ENCODE measurements at places on chromosomes 3 and 15.

DNA sequence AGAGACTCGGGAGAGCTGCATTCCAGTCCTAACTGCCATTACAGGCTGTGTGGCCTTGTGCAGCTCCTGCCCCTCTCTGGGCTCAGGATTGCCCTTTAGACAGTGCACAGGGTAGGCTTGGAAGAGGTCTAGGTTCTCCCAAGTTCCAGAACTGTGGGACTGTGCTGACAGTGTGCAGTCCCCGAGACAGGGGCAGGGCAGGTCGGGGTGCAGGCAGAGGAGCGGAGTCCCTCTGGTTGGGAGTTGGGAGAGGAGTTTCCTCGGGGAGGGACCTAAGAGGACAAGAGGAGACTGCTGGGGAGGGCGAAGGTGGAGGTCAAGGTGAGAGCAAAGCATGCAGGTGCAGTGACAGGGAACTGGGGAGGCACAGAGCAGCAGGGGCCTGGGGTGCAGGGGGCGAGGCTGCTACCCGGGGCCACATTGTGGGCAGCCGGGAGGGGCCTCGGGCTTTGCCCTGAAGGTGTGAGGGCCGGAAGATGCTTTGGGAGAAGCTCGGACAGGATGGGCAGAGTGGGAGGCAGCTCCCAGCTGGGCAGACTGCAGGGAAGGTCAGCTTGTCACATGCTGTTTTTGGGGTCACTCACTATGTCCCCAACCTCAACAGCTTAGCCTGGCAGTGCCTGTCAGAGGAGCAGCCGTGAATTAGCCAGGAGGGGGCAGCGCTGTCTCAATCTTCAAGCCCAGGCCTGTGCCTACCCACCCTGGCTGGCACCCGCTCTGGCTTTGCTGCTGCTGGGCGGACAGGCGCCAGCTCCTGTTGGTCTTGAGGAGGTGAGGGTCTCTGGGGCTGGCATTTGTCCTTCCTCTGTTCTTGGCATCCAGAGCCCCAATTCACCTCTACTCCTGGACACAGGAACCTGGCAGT lies 15.4 kb upstream of the CSPG4 start:
- peak; percentile 34 for DNase-seq

- DNase-seq: peak; percentile 85
Observed at GRCh38 chr3:11452885-11453847, 181.0 kb downstream of the ATG7 start.

GRCh38 chr15:78067328-78068228 lies 9.9 kb downstream of the TBC1D2B start:
- peak; percentile 60 for DNase-seq

DNA sequence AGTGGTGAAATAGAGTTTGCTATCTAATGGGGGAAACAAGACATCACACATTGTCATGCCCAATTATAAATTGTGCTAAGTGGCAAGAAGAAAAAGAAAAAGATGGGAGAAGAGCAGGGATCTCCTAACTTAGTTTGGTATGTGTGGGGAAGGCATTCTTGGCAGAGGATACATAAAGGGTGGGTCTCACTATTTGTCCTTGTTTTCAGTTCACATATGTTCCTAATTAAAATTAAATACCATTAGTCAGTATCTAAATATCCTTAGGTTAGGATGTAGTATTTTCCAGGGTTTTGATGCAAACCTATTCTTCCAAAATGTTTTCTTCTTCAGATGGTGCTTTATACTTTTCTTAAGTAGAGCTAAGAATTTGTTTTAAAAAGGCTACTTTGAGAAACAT lies 173.7 kb downstream of the B3GALNT1 start:
- no peak for DNase-seq

DNA sequence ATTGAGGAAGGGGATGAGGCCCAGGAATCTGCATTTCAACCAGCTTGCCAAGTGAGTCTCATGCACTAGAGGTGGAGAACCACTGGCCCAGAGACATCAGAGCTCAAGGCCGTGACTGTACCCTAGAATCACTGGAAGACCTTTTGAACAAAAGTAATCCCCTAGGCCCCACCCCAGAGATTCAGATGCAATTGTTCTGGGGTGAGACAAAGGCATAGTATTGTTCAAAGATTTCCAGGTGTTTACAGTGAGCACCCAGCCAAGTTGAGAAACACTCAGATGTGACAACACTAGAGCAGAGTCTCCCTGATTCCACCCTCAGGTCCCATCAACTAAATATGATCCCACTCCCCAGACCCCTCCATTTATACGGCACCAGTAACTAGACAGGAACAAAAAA lies 290.3 kb upstream of the TLE3 start:
- DNase-seq: no peak

- no peak for DNase-seq
Observed at GRCh38 chr3:178480274-178480673, 56.0 kb upstream of the KCNMB2 start.

- no peak for DNase-seq
Observed at GRCh38 chr3:61892891-61893290, 331.5 kb downstream of the PTPRG start.

DNA sequence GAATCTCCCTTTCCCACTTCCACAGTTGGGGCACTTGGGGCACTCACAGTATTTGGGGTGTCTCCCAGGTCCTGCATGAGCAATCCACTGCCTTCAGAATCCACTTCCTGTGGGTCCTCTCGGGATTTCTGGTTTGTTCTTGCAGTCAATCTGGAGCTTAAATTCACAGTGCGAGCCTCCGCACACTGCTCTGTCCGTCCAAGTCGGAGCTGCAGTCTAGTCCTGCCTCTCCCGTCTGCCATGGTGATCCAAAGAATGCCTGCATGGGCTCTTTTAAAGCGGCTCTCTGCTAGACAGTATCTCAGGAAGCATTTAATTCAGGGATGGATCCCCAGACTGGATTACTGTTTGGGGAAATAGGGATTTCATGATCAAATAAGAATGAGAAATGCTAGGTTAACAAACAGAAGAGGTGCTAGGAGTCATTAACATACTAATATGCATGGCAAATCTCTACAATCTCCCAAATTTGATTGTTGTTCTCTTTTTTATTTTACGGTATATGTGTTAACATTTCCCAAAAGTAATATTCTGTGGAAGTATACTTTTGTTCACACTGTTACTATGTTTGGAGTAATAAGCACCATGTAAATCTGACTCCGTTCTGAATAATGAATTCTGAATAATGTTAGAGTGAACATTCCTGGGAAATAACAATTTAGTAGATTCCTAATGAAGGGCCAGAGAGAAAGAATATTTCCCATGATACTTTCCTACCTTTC lies 142.5 kb downstream of the HCN4 start:
- no peak for DNase-seq

DNA sequence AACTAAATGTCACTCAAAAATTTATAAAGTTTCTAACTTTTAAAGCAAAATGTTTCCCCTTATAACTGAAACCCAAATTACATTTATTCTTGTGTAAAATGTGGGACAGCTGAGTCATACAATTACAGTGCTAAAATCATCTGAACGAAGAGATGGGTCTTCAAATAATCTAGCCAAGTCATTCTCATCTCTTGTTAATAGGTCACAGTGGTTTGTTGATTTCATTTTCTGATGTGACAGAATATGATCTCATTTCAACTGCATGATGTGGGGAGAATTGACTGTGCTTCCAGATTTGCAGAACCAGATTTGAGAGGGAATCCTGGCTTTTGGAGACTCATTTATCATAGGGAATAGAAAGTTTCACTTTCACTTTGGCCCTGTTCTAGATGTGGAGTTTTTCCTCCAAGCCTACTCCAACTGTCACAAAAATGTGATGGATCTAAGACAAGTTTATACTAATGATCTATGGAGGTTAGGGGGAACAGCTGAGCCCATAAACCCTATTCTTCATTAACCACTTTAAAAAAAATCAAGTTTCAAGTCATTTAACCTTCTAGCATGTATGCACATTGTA lies 685.0 kb downstream of the PDCD6IP start:
- DNase-seq: no peak

GRCh38 chr3:52290596-52291507 lies 3.2 kb downstream of the GLYCTK start:
- no peak for DNase-seq

DNA sequence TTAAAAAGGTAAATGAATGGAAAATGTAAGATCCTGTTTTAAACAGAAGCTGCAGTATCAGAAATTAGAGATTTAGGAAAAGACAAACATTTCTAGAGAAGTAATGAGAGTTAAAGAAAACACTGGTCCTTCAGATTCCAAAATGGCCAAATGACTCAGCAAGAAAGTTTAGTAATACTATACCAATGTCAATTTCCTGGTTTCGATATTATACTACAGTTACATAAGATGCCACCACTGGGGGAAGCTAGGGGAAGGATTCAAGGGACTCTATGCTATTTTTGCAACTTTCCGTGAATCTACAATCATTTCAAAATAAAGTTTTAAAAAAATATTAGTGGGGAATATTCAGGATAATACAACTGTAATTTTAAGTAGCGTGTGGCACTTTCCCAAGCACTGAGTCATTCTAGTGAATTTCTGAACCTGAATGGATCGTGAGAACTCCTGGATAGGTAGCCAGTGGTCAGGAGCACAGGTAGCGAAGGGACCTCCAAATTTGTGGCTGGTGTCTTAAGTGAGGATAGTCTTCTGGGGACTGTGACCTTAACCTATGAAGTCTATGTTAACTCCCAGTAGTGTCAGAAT lies 37.6 kb downstream of the TMCC1 start:
- peak; percentile 32 for DNase-seq

DNA sequence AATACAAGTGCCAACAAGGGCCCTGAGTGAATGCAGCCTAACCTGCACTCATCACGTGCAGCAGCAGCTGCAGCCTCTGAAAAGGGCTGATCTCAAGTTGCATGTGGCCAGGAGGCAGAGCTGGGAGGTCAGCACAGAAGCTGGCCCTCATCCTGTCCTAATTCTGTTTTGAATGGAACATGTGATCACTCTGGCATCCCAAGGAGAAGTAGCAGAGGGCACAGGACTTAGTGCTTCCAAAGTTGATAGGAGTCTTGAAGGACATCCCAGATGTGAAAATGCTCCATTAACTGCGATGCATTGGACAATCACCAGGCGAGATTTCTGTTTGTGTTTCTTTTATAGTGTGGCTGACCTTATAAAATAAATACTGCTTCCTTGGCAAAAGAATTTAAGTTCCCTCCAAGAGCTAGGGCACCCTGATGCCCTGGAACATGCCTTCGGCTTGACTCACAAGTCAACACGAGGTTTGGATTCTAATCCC lies 31.6 kb upstream of the STAG1 start:
- DNase-seq: peak; percentile 6

- DNase-seq: no peak
Observed at GRCh38 chr15:40845511-40846284, 1.9 kb downstream of the SPINT1 start.

DNA sequence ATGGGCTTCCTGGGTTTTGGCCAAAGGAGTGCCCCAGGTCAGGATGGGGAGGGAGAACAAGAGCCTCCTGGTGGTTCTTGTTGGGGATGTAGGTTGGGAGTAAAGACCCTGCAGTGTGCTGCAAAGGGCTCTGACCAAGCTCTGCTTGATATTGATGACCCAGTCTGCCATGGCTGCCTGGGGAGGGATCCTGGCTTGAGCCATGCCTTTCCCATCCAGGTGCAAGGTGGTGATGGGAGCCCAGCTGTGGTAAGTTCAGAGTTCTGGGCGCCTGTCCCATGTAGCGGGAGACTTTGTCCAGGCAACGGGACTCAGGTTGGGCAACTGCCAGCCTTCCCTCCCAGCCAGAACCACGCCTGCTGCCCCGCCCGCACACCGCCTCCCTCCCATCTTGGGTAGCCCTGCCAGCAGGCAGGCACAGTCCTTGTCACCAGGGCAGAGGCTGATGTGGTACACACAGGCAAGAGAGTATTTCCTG lies 2.6 kb downstream of the GNAI2 start:
- peak; percentile 33 for DNase-seq

DNA sequence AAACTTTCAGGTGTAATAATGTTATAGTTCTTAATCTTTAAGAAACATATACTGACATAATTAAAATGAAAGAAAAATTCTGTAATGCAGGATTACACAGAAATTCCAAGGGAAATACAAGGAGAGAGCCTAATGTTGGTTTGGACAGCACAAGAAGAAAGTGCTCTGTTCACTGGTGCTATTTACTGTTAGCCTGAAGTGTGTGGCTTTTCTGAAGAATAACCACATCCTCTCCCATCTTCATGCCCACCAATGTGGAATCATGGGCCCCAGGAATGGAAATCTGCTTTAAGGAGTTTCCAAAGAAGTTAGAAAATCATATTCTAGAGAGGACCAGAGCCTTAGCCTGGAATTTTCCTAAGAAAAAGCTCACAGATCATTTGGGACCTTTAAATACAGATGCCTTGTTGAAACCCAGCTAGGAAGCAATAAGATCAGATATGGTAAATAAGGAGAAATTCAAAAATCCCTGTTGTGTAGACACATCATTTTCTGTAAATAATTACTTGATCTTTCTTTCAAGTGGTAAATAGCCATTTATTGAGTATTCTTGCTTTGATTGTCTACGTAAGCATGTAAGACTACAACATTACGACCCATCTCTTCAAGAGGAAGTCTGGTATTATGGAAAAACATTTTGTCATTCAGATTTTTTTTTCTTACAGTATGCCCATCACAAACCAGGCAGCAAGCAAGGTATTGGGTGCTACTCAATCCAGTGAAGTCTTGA lies 10.3 kb upstream of the USP50 start:
- no peak for DNase-seq

- no peak for DNase-seq
Observed at GRCh38 chr15:34841262-34841725, 45.9 kb upstream of the ACTC1 start.

DNA sequence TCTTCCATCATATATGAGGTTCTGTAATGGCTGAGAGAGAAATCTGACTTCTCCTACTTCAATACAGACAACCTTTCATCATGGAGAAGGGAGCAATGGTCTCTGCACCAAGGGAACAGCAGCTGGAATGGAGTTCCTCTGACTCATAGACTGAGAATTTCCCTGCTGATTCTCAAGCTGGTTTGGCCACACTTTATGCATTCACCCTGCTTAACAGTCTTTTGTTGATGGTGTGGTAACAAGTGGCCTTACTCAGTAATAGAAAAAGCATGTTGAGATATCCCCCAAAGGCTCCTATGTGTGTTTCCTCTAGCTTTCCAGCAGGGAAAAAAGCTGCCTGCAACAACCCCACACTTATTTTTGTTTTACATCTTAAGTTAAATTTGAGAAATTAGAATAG lies 138.1 kb downstream of the GREM1 start:
- DNase-seq: peak; percentile 94

All from endothelial cell of umbilical vein (primary cell).